Anterior cingulate cortex (tissue), 58 donors: ENCODE measurements at places on chromosomes 16 and 17.

- DNase-seq: no peak
Measured at GRCh38 chr17:17724307-17725010, 43.2 kb downstream of the RAI1 start.

DNA sequence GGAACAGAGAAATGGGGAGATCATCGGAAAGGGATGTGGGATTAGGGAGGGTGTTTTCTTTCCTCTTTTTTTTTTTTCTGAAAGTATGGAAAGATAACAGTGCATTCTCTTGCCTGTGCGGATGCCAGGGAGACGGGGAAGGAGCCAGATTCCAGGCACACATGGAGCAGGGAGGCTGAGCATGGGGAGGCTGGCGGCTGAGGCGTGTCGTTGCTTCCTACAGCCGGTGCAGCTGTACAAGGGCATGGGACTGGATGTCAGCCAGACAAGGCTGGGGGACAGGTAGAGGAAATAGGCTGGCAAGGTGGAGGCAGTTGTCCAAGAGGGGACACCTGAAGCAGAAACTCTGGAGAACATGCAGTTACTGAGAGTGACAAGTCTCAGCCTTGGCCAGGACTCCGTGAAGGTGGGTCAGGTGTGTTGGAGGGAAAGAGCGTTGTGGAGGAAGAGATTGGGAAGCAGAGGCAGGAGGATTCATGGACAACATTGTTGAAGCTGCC lies 16.6 kb upstream of the ADORA2B start:
- DNase-seq: no peak

DNA sequence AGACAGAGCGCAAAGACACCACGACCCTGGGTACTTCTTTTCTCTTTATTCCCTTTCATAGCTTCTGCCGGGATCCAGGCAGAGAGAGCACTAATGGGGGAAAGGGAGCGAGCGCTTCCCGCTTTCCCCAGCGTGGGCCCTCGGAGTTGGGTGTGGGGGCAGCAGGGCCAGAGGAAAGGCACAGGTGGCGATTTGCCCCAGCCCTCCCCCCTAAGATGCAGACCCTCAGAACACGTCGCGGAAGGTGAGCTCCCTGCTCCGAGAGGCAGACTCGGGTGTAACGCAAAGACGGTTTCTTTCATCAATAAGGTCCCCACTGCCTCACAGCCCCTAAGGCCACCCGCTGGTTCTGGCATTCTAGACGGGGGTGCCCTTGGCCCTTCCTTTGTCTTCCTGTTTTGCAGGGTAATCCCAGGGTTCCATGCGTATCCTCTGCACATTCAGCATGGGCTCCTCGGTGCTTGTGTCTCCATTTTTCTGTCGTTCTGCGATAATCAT lies 570 bp upstream of the NME3 start:
- DNase-seq: no peak

- DNase-seq: no peak
Measured at GRCh38 chr17:59003860-59004259, 102.8 kb downstream of the TRIM37 start.

DNA sequence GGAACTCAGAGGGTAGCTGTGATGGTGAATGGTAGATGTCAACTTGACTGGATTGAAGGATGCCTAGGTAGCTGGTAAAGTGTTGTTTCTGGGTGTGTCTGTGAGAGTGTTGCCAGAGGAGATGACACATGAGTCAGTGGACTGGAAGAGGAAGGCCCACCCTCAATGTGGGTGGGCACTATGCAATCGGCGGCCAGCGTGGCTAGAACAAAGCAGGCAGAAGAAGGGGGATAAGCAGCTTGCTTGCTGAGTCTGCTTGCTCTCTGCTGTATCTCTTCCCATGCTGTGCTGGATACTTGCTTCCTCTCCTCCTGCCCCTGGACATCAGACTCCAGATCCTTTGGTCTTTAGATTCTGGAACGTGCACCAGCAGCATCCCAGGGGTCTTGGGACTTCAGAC lies 128.1 kb downstream of the AIPL1 start:
- no peak for DNase-seq

DNA sequence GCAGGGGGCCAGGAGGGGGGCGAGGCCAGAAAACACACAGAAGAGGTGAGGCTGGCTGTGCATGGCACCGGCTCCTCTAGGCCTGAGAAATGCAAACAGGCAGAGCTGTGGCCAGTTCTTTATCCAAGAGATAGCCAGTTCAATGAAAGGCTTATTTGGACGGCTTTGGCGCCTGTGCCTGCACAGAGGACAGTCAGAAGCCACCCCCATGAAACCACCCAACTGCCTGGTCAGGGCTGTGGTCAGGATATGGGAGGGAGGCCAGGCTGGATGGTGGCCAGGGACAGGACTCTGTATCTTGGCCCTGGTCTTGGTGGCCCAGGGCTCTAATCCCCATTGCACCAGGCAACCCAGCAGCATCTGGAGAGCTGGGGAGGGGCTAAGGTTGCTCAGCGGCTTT lies 24.5 kb upstream of the GPRC5C start:
- no peak for DNase-seq

DNA sequence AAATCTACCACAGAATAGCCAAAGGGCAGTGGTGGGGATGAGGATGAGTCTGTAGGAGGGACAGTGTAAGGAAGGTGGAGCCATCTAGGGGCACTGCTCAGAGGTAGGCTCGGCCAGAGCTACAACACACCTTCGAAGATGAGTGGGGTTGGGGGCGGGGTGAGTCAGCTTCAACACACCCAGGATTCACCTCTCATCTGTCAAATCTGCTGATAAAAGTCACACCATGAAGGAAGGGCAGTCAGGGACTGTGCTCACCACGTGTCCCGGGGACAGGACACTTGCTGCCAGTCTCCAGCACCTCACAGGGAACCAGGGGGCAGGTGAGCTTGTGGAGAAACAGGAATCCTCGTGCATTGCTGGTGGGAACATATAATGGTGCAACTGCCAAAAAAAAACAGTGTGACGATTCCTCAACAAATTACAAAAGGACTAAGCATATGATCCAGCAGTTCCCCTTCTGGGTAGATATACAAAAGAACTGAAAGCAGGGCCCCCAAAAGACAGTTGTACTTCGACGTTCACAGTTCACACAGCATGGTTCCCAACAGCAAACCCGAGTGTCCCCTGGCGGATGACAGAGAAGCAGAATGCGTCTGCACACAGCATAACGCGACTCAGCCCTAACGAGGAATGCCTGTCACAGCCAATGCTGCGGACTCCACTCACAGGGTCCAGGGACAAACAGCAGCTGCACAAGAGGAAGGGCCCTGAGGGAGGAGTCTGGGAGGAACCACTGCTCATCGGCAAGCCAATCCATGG lies 133.1 kb downstream of the ANKRD11 start:
- peak; percentile 43 for DNase-seq
